ENCODE measurements at places on chromosomes 1 and 21. TPM values are rescaled to one million over a fixed set of nuclear protein-coding genes. Genes with fewer than 3 reads are reported as not detected.

GRCh38 chr1:43359696-43360095, 915 bp downstream of the CDC20 start:
- no peak for DNase-seq
- H3K4me3 ChIP-seq: peak overlapping the region; percentile 94
- H3K4me1 ChIP-seq: peaks cover 51% of the 10 kb centered on the region
- peak overlapping the region; percentile 83 for H3K27ac ChIP-seq
- H3K36me3 ChIP-seq: peaks cover 57% of the 10 kb centered on the region
- no peaks in the 10 kb centered on the region for H3K27me3 ChIP-seq

- H3K4me3 ChIP-seq: no peak overlapping the region
- H3K27me3 ChIP-seq: peaks cover 33% of the 10 kb centered on the region
- no peaks in the 10 kb centered on the region for H3K36me3 ChIP-seq
- H3K4me1 ChIP-seq: no peaks in the 10 kb centered on the region
Measured at GRCh38 chr1:181310560-181310959, 172.8 kb upstream of the CACNA1E start.

DNA sequence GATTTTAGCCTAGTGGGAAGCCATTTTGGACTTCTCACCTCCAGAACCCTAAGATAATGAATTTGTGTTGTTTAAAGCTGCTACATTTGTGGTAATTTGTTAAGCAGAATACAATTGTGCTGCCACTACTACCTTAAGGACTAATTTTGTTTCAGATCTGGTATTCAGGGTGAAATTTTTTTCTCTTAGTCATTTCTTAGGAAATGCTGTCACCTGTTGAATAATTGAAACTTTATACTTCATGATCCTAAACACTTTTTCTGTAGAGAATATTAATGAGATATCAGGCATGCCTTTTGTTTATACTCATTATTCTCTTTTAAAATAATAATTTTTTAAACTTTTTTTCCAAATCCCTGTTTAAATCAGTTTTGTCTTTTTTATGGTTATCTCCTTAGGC, 246.8 kb downstream of the TGFB2 start:
- no peaks in the 10 kb centered on the region for H3K27me3 ChIP-seq
- no peak overlapping the region for H3K27ac ChIP-seq
- H3K4me1 ChIP-seq: no peaks in the 10 kb centered on the region

DNA sequence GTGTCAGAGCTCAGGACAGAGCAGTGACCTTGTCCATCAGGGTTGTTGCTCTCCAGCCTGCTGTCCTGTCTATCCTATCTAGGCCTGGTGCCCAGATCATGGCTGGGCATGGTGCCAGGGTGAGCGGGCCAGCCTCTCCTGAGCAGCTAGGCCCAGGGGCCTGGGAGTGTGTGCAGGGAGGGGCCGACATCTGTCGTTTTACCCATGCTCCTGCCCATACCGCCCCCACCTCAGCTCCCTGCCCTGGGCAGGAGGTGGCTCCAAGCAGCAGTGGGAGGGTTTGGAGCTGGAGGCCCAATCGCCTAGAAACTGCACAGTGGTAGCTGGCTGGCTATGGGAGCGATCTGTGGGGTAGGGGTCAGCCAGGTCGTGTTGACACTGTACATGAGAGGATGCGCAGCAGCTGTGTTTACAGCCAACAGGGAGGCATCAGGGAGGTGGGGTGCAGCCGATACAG, 6.5 kb downstream of the INSRR start:
- H3K36me3 ChIP-seq: no peaks in the 10 kb centered on the region
- no peak for DNase-seq

DNA sequence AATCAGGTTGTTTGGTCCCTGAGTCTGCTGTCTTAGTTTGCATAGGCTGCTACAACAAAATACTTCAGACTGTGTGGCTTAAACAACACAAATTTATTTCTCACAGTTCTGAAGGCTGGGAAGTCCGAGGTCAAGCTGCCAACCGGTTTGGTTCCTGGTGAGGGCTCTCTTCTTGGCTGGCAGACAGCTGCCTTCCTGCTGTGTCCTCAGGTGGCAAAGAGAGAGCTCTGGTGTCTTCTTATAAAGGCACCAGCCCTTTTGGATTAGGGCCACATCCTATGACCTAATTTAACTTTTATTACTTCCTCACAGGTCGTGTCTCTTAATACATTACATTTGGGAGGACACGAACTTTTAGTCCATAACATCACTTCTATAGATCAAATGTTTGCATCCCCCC, 89.6 kb upstream of the CD34 start:
- no peak overlapping the region for H3K27ac ChIP-seq
- H3K4me1 ChIP-seq: no peaks in the 10 kb centered on the region
- H3K4me3 ChIP-seq: no peak overlapping the region
- DNase-seq: peak; percentile 0
- no peaks in the 10 kb centered on the region for H3K36me3 ChIP-seq

- H3K4me1 ChIP-seq: no peaks in the 10 kb centered on the region
- DNase-seq: no peak
- H3K27me3 ChIP-seq: peaks cover 11% of the 10 kb centered on the region
- no peak overlapping the region for H3K27ac ChIP-seq
- H3K4me3 ChIP-seq: no peak overlapping the region
Measured at GRCh38 chr1:119336848-119337247, 31.7 kb upstream of the HAO2 start.

- no peaks in the 10 kb centered on the region for H3K27me3 ChIP-seq
- DNase-seq: no peak
- peaks cover 30% of the 10 kb centered on the region for H3K4me1 ChIP-seq
- peaks cover 7% of the 10 kb centered on the region for H3K36me3 ChIP-seq
- H3K4me3 ChIP-seq: no peak overlapping the region
Measured at GRCh38 chr1:31885851-31886250, 52.3 kb downstream of the PTP4A2 start.

Gene ISG15
- 986 TPM for total RNA-seq

Gene CELF3
- total RNA-seq: not detected

Gene STXBP3
- 46.3 TPM for total RNA-seq
